ENCODE measurements at places on chromosomes 1 and 21. TPM values are rescaled to one million over a fixed set of nuclear protein-coding genes. Genes with fewer than 3 reads are reported as not detected.

Gene AZIN2
- total RNA-seq, result 15.1 TPM

Gene RCSD1
- 26.2 TPM for total RNA-seq

Gene PLA2G2A
- 0.40 TPM for total RNA-seq

DNA sequence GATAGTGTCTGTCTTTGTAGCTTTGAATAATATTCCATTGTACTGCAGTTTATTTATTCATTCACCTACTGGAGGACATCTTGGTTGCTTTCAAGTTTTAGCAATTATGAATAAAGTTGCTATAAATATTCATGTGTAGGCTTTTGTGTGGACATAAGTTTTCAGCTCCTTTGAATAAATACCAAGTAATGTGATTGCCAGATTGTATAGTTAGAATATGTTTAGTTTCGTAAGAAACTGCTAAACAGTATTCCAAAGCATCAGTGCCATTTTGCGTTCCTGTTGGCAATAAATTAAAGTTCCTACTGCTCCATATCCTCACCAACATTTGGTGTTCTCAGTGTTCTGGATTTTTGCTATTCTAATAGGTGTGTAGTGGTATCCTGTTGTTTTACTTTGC, 311.7 kb upstream of the FMN2 start:
- no peak for DNase-seq
- no peaks in the 10 kb centered on the region for H3K27me3 ChIP-seq
- no peak overlapping the region for H3K27ac ChIP-seq
- H3K36me3 ChIP-seq, result no peaks in the 10 kb centered on the region

- no peaks in the 10 kb centered on the region for H3K27me3 ChIP-seq
- no peak overlapping the region for H3K4me3 ChIP-seq
- no peak overlapping the region for H3K27ac ChIP-seq
- DNase-seq, result no peak
- H3K36me3 ChIP-seq, result peaks cover 44% of the 10 kb centered on the region
- H3K4me1 ChIP-seq, result peaks cover 24% of the 10 kb centered on the region
Measured at GRCh38 chr1:155931332-155932038, 2.7 kb downstream of the KHDC4 start.

Measured in spinal cord (tissue), 10 donors.